Activated CD4-positive, alpha-beta memory T cell treated with anti-CD3 and anti-CD28 coated beads for 36 hours (primary cell): ENCODE measurements at places on chromosomes 1 and 21.

DNA sequence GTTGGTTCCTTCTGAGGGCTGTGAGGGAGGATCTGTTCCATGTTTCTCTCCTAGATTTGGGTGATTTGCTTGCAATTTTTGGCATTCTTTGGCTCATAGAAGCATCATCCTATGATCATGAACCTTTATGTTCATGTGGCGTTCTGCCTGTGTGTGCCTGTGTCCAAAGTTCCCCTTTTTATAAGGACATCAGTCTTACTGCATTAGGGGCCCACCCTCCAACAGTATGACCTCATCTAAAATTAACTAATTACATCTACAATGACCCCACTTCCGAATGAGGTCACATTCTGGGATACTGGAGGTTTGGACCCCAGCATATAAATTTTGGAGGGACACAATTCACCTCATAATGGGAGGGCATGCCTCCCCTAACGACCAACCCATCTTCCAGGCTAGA is 12.8 kb upstream of the CAMK1G start:
- no peak for DNase-seq

DNA sequence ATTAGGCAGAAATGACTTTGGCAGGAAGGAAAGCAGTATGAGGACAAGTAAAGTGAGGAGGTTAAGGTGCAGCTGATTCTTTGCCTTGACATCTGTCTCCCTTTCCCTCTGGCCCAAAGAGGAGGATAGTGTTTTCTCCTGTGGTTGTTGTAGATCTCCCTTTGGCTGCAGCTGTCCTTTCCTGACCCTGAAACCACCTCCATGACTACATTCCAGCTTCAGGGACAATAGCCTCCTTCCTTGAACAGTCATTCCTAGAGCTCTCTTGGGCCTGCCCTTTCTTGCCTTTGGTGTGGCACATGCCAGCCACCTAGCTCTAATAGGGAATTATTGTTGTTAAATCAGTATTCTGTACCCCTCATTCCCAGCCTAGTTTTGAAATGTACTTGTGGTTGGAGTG is 6.2 kb downstream of the ZMYM1 start:
- no peak for DNase-seq

GRCh38 chr1:10316752-10317151 is 82.1 kb upstream of the PGD start:
- DNase-seq = no peak

DNA sequence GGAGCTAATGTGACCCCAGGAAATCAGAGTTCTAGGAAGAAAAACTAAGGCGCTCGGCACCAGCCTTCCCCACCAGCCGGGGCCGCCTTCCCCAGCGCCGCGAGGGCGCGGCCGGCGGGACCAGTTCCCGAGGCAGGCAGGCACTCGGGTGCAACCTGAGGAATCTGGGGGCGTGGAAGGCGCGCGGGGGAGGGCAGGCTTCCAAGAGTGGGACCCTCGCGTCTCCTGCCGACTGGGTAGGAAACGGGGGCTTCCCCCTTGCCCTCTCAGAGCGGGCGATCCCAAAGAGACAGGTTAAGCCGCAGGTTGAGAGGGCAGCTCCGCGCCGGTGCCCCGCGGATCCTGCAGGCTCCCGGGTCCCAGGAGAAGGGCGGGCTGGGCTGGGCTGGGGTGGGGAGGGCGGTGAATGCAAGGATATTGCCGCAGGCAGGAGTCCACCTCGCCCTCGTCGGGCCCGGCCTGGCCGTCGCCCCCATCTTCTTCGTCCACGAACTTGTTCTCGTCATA is 431 bp downstream of the ARPC5 start:
- peak; percentile 41 for DNase-seq

DNA sequence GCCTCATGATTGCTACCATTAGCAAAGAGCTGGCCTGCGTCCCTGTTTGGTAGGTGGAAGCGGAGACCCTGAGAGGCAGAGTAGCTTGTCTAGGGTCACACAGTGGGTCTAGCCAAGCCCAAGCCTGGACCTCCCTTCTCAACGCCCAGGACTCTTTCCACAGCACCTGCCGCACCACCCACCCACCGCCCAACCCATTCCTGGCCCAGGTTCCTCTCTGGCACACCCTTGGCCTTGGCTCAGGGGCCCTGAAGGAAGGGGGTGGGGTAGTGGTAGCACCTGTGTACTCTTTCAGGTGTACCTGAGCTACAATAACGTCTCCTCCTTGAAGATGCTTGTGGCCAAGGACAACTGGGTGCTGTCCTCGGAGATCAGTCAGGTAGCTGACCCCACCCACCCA is 19.3 kb downstream of the FAM151A start:
- no peak for DNase-seq

- no peak for DNase-seq
Measured at GRCh38 chr21:18138507-18138906, 106.1 kb upstream of the CHODL start.

DNA sequence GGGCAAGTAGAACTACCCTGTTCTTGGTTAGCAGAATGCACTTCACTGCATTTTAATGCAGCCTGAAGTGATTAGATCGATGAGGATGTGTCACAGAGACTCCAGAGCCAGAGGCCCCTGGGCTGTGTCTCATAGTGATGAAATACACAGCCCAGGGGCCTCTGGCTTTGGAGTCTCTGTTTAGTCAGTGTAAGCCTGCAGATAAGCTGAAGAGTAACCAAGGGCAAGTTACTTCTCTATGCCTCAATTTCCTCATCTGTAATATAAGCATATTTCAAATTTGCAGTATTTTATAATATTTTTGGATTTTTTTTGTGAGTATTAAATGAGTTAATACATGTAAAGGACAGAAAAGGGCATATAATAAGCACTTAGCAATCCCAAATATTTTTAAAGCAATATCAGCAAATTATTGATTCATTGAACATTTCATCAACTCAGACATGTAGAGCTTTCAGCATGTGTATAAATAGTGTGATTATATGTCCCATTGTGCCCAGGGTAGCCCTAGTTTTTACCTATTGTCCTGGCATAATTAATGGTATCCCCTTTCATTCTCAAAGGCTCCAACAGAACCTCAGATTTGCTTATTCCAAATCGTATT is 23.6 kb upstream of the APOBEC4 start:
- DNase-seq = no peak

DNA sequence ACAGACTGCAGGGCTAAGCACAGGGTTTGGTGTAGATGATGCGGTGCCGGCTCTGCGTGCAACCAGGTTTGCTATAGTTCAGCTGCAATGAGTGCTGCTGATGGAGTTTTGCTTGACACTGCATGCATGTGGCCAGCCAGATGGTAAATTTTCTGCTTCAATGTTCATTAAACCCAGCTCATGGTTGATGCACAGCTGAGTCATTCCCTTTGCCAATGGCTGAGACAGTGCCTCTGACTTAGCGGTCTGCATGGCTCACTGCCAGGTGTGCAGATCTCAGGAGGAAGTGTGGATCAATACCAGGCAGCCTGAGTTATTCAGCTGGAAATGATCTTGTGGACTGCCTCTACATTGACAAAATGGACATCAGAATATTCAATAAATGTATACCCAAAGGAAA is 172.7 kb upstream of the ZP4 start:
- DNase-seq = no peak

DNA sequence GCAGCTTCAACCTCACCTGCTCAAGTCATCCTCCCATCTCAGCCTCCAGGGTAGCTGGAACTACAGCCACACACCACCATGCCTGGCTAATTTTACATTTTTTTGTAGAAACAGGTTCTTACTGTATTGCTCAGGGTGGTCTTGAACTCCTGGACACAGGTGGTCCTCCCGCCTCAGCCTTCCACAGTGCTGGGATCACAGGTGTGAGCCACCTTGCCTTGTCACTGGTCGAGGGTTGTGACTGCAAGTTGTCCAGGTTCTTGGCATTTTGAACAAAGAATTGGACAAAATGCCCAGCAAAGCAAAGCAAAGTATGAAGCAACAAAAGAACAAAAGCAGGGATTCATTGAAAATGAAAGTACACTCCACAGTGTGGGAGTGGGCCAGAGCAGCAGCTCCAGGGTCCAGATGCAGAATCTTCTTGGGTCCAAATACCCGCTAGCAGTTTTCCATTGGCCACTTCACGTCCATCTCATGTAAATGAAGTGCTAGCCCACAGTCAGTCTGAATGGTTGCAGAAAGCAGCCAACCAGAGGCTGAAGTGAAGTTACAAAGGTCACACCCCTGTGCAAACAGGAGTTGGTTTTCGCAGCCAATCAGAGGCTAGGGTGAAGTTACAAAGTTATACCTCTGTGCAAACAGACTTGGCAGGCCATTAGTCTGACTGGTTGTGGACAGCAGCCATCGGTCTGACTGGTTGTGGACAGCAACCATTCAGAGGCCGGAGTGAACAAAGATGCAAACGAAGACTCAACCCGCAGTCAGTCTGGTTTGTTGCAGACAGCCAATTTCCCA is 109.5 kb upstream of the KIF26B start:
- no peak for DNase-seq

DNA sequence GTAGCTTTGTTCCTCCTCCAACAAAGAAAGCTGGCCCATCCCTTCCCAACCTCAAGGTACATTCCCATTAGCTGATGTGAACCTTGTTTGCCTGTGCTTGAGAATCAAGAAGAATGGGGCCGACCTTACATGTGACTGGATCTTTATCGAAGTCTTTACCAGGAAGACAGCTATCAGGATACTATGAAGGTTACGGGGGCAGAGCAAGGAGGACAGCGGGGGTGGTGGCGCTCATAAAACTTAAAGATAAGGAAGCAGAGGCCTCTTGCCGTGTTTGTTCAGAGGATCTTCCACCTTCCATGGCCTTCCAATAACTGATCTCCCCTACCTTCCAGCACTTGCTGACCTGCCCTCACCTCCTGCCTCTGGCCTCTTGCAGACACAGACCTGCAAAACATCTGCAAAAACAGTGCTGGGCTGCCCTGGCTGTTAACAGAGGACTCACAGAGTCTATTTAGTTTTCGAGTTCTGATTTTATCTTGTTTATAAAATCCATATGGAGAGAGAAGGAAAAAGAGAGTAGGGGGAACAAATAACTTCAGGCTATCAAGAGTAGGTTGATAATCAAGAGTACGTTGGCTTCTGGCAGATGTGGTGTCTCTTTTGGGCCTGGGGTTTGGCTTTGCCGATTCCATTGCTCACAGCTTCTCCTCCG is 198.0 kb downstream of the HUNK start:
- no peak for DNase-seq

- DNase-seq = no peak
Measured at GRCh38 chr1:184931566-184931965, 42.7 kb downstream of the NIBAN1 start.

GRCh38 chr1:76198452-76198851 is 123.9 kb downstream of the ST6GALNAC3 start:
- no peak for DNase-seq

- DNase-seq = no peak
Measured at GRCh38 chr1:247576514-247576913, 11.6 kb upstream of the OR2G2 start.

GRCh38 chr1:234851450-234852438 is 241.8 kb upstream of the IRF2BP2 start:
- peak; percentile 47 for DNase-seq

DNA sequence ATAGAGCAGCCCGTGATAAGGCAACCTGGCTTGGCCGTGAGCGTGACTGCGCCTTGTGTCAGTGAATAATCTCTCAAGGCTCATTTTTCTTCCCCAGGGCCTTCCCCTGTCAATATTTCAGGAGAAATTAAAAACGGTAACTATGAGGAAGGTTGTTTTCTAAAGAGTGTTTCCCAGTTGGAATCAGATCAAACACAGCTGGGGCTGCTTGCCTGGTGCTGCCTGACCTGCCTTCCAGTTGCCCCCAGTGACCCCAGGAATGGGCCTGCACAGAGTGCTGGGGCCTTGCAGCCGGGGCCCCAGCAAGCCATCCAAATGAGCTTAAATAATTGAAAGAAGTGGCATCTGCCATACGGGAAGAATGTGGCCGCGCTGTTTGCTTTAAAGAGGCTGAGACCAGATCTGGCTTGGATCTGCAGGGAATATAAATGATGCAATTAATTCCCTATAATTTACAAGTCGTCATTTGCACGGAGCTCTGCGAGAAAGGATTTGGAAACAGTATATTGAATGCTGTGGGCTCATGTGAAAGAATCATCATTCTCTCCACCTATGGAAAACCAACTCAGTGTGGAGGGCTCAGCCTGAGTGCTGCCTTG is 203.9 kb downstream of the C1orf94 start:
- DNase-seq = no peak

GRCh38 chr21:44618909-44619308 is 7.0 kb downstream of the KRTAP10-8 start:
- peak; percentile 70 for DNase-seq

DNA sequence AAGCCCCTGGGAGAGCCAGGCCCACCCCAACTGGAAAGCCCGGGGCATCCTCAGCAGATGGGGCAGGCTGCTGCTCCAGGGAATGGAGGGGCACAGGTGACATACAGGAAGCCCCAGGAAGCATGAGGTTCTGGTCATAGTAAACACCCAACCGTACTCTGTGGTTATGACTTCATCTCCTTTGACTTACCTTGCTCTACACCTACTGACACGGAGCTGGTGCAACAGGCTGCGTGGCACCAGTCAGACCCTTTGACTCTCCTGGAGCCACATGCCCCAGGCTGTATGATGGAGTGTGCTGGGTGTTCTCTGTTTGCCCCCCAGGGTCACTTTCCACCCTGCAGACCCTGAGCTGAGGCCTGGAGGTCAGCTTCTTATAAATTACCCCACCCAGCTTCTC is 72.1 kb downstream of the PGBD5 start:
- DNase-seq = no peak

- DNase-seq = no peak
Measured at GRCh38 chr1:40984066-40984465, 4.6 kb downstream of the CTPS1 start.

DNA sequence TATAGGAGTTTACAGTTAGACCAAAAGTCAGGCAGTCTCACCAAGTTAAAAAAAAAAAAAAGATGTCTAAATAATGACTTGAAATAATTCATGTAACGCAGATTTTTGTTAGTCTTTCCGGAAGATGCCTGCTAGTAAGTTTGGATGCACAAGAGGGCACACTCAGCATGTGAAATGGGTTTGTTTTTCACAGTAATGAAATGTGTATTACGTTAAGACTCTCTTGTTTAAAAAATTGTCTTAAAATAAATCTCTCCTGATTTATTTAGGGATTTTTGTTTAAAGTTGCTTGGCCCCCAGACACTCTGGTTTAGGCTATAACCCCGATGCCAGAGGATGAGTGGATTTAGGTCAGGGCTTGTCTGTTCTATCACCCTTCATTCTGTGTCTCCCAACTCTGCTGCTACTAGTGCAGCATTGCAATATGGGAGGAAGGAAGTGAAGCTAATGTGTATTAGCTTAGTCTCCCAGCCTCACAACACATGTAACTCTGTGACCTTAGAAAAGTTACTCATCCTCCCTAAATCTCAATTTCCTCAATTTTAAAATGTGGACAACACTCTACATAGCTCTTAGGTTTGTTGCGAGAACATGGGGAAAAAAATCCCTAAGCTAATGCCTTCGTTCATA is 25.7 kb downstream of the CTH start:
- DNase-seq = no peak

DNA sequence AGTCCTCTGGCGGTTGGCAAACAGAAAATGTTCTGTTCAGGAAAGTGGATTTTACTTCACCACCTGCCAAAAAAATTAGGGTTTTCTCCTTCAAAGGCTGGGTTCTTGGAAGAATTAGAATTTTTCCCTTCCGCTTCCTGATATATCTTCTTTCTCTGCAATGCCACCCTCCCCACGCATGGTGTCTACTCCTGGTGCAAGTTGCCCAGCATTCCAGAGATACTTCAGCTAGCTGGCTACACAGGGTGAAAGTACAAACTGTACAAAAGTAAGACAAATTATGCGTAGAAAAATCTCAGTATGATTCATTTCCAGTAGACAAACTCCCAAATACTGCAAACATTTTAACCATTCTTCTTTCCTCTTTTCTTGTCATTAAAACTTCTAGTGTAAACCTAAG is 430.1 kb upstream of the ESRRG start:
- DNase-seq = no peak
